CD8-positive, alpha-beta memory T cell (primary cell): ENCODE measurements at places on chromosomes 7 and 10.

- DNase-seq: no peak
Observed at GRCh38 chr10:86310291-86310690, 56.3 kb downstream of the GRID1 start.

DNA sequence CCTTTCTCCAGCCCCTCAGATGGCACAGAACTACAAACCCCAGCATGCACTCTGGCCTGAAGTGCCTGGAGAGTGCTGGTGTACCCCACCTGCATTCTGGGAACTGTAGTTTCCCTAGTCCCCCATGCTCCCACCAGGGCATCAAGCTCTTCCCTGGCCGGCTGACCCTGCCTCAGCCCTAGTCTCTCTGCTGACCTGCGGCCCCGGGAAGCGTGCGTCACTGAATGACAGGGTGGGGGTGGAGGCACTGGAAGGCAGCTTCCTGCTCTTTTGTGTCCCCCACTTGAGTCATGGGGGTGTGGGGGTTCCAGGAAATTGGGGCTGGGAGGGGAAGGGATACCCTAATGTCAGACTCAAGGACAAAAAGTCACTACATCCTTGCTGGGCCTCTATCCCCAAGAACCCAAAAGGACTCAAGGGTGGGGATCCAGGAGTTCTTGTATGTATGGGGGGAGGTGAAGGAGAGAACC lies 2.1 kb downstream of the NOS3 start:
- DNase-seq: no peak

- DNase-seq: no peak
Observed at GRCh38 chr10:25944771-25945170, 10.7 kb downstream of the MYO3A start.

- DNase-seq: no peak
Observed at GRCh38 chr10:26508016-26508415, 69.9 kb downstream of the APBB1IP start.

- DNase-seq: no peak
Observed at GRCh38 chr7:153943861-153944260, 108.3 kb upstream of the DPP6 start.

DNA sequence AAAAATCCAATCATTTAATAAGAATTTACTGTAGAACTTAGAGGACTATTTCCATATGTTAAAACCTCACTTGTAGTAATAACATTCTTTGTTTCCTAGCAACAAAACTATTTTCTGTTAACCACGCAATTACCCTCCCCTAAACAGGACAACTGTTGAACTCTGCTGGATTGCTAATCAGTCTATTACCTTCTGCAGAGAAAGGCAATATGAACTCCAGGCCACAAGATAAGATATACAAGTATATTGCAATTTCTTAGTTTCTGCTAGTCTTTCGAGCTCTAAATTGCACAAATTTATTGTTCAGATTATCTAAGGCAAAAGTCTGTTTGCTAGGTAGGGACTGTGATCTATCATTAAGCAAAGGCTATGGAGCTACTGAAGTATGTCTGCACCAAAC lies 920.1 kb upstream of the LRRN3 start:
- DNase-seq: no peak

- no peak for DNase-seq
Observed at GRCh38 chr10:133131053-133131452, 29.0 kb upstream of the KNDC1 start.

DNA sequence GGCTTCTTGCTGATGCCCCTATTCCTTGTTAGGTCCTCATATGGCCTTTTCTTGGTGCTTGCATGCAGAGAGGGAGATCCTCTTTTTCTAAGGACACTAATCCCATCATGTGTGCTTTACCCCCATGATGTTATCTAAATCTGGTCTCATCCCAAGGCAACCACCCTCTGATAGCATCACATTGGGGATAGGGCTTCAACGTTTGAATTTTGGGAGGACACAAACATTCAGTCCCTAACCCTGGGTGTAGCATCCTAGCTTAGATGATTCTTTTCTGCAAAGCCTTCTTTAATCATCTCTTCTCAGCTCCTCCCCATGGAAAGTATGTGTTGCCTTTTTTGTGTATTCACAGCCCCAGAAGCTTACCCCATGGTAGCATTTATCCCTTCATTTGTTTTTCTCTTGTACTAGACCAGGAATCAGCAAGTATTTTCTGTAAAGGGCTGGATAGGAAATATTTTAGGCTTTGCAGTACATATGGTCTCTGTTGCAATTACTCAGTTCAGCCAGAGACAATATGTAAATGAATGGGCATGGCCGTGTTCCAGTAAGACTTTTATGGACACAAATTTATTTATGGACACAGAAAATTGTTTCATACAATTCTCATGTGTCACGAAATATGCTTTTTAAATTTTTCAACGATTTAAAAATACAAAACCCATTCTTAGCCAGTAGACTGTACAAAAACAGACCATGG lies 101.5 kb upstream of the CSTF2T start:
- no peak for DNase-seq

DNA sequence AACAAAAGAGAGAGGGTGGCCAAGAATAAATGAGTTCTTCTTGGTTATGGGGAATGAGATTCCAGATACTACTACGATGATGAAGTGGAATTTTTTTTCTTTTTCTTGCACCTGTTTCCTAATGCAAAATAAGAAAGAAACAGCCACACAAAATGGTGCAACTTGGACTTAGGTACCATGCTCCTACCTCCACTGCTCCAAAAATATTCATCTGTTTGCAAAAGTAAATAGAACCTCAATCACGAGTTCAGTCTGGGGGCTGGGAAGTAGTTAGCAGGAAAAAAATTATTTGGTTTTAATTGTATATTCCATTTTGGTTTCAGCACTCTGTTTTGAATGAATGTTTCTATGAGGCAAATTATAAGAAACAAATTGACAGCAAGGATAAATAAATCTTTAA lies 73.5 kb downstream of the SLC25A13 start:
- DNase-seq: no peak

DNA sequence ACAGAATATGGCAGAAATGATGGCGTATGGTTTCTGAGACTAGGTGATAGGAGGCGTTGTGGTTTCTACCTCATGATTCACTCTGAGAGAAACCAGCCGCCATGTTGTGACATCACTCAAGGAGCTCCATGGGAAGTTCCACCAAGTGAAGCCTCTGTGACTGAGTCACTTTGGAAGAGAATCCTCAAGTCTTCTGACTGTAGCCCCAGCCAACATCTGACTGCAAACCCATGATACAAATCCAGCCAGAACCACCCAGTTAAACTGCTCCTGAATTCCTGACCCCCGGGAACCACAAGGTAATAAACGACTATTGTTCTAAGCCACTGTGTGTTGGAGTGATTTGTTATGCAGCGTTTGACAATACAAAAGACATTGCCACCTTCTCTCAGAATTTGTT lies 91.1 kb upstream of the CARD11 start:
- no peak for DNase-seq

GRCh38 chr7:1041551-1042491 lies 2.5 kb upstream of the GPR146 start:
- DNase-seq: peak; percentile 35

- DNase-seq: no peak
Observed at GRCh38 chr7:51789489-51789888, 472.9 kb upstream of the COBL start.

DNA sequence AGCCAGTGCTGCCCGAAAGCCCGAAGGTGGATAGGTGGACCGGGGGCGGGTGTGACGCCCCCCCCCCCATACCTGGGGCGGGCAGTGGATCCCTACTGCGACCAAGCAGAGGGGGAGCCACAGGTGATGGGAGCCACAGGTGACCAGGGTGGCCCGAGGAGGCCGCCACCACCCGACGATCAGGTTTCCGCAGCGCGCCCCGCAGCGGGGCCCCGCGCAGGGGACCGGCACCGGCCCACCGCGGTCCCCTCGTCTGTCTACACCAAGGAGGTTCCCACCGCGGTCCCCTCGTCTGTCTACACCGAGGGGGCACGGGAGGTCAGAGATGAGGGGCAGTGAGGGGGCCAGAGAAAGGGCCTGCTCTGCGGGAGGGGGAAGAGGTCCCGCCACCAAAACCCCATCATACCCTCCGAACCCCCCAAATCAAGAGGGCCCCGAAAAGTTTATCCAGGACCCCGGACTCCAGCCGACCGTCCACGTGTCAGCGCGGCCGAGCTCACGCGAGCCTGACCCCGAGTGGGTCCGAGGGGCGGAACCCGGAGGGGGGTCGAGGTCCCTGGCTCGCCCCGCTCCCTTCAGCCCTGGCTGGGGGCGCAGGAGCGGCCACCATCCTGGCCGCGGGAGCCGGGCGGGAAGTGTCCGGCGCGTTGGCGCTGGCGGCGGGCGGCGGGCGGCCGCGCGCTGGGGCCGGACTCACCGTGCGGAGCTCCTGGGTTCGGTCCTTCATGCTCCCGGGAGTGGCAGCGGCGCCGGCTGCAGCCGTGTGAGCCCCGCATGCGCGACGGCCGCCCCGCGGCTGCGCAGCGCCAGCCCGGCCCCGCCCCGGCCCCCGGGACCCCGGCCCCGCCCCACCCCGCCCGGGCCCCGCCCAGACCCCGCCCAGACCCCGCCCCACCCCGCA lies at the start of gene STX1A:
STX1A (minus strand) TSS at position 765 of the 901 bp plus-strand sequence; CDS start at position 727, 38 bp downstream.
- DNase-seq: peak; percentile 71

DNA sequence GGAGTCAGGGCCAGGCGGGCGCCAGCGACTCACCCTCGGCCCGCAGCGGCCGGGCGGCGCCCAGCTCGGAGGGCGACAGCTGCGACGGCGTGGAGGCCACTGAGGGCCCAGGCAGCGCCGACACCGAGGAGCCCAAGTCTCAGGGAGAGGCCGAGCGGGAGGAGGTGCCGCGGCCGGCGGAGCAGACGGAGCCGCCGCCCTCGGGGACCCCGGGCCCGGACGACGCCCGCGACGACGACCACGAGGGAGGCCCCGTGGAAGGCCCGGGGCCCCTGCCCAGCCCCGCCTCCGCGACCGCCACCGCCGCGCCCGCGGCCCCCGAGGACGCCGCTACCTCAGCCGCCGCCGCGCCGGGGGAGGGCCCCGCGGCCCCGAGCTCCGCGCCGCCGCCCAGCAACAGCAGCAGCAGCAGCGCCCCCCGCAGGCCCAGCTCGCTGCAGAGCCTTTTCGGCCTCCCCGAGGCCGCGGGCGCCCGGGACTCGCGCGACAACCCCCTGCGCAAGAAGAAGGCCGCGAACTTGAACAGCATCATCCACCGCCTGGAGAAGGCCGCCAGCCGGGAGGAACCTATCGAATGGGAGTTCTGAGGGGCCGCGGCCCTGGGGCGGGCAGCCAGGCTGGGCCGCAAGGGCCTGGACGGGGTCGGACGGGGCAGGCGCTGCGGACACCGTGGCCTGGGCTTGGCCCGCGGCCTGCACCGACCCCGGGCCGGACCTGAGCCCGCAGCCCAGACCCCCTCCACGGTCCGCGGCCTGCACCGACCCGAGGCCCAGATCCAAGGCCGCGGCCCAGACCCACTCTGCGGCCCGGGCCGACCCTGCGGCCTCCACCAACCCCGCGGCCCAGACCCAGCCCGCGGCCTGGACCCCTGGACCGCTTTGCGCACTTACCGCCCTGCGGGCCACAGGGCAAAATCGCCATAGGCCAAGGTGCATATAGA lies 37.9 kb upstream of the SH2B2 start:
- no peak for DNase-seq

- no peak for DNase-seq
Observed at GRCh38 chr7:129066290-129067131, 11.6 kb upstream of the TNPO3 start.

- DNase-seq: no peak
Observed at GRCh38 chr10:26472492-26472778, 34.3 kb downstream of the APBB1IP start.

- DNase-seq: no peak
Observed at GRCh38 chr7:5652829-5653228, 128.6 kb downstream of the RNF216 start.

GRCh38 chr7:131338173-131338572 lies 10.5 kb downstream of the MKLN1 start:
- no peak for DNase-seq

GRCh38 chr7:124459101-124460055 lies 306.2 kb downstream of the GPR37 start:
- no peak for DNase-seq

DNA sequence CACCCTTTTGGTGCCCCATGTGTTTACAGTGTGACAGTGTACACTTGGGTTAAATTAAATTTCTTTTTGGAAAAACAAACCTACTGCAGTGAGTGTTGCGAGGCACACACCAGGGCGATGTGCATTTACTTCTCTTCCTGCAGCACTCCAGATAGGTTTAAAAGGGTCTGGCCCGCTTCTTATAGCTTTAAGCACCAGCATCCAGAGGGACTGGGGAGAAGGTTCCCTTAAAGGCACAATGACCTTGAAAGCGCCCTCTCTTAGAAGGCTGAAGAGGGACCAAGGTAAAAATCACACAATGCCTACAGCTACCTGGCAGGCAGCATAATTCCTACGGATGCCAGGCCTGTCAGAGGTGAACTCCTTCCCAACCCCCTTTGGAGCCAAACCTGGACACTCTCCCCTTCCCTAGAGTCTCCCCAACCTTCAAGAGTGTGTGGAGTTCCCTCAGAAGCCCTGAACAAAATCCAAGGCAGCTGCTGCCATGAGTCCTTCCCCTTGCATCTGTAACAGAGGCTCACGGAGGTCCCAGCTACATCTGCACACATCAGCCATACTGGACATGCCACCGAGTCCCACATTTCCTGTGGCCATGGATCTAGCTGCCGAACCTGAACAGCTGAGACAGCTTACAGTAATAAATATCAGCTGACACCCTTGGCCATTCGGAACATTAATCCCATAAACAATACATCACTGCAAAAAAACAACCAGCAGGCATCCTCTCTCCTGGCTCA lies 33.2 kb downstream of the TRIM8 start:
- DNase-seq: no peak

- DNase-seq: no peak
Observed at GRCh38 chr7:146885231-146885630, 768.6 kb downstream of the CNTNAP2 start.
